ENCODE measurements at places on chromosomes 13 and 19.

- DNase-seq = no peak
These were observed 642.7 kb upstream of the ARGLU1 start for GRCh38 chr13:107210723-107211030.

- DNase-seq = no peak
These were observed 14.2 kb downstream of the CRTC1 start for GRCh38 chr19:18697680-18698079.

DNA sequence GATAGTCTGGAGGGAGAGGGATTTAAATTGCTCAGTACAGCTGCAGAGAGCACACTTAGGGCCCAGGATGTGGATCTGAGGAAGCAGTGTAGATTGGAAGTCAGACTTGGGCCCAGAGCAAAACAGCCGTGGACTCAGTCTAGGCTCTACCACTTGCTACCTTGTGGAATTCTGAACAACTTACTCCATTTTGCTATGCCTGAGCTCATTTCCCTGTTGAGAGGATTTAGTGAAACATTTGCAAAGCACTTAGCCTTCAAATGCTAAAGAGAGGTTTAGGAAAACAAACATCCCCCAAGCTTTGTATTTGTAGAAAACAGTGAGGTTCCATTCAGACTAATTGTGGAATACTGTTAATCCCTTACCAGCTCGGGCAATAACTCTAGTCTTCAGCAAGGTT, 453.4 kb upstream of the ZNF507 start:
- no peak for DNase-seq

DNA sequence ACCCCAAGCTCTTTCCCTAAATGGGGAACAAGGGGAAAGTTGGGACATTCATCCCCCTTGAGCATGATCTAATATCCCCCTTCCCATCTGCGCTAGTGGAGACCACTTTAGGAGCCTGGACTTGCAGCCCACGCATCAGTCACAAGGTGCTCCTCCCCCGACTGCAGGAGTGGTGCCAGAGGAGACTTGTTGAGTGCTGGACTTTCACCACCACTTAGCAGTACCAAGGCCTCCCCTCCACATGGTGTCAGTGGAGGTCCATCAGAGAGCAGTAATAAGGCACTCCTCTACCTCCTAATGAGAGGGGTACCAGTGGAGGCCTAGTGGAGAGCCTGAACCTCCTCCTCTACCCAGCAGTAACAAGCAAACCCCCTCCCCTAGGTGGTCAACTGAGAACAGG, 22.5 kb downstream of the CAB39L start:
- DNase-seq = no peak

GRCh38 chr19:16038196-16038695, 38.0 kb upstream of the TPM4 start:
- no peak for DNase-seq

GRCh38 chr13:46894568-46894967, 2.3 kb downstream of the HTR2A start:
- DNase-seq = no peak

DNA sequence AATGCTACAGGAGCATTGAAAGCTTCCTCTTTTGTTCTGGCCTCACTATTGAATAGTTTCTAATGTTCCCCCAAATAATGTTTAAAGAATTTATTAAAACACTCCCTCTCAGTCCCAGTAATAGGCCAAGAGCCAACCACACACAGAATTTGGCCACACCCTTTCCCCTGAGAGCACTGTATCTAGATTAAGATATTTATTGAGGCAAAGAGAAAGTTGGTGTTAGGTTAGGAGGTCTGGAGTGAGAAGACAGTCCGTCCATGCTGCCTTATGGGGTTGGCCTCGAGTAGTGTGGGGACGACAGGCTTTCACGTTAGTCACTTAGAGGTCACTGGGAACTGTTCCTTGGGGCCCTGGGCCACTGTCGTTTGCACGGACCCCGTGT, 122.9 kb upstream of the RNF113B start:
- DNase-seq = no peak

GRCh38 chr13:110557610-110558305, 3.8 kb downstream of the RAB20 start:
- no peak for DNase-seq

GRCh38 chr13:37752146-37752545, 117.4 kb downstream of the TRPC4 start:
- DNase-seq = no peak

GRCh38 chr19:52269338-52270261, at the start of gene ZNF766:
ZNF766 (plus strand) TSS chr19:52269587; CDS start chr19:52269614, 27 bp downstream.
- peak; percentile 52 for DNase-seq

DNA sequence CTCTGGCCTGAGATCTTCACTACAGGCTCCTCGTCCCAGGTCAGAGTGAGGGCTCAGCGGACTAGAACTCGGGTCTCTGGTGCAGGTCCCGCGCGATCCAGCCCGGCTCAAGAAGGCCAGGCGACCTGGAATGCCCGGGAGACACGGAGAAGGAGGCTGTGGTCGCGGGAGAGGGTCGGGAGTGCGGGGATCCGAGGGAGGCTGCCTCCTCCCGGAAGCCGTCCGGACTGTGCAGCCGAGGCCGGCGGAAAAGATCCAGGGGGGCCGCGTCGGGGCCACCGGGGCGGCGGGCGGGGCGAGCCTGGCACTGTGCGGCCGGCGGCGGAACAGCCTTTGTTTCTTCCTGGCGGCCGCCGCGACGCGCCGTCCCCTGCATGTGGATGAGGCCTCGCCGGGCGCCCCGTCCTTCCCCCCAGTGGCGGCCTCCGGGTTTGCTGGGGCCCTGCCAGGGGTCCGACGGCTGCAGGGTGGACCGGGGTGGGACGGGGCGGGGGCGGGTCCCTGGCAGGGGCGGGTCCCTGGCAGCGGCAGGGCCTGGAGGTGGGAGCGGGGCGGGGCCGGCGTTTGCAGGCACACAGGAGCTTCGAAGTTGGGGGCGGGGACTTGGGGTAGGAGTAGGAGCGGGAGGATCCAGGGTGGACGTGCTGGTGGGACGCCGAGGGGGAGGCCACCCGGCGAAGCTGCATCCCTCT, 1.0 kb upstream of the SLC7A10 start:
- no peak for DNase-seq

GRCh38 chr13:113584870-113585671, 518 bp downstream of the TFDP1 start:
- DNase-seq = no peak

GRCh38 chr13:25351404-25351803, 20.4 kb upstream of the ATP8A2 start:
- DNase-seq = no peak

DNA sequence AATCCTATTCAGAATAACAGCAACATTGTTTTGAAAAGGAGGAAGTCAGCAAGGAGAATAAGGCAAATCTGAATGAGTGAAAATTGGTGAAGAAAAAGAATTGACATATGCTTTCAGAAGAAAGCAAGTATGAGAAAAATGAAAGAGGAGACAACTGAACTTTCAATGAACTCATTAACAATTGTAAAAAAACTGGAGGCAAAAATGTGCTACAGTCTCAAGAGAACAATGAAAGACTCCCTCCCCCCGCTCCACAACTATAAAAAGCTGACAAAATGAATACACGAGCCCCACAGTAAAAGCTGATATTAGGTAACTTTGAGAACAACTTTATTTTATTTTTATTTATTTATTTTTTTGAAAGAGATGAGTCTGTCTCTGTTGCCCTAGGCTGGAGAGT, 373.1 kb downstream of the DIAPH3 start:
- no peak for DNase-seq

DNA sequence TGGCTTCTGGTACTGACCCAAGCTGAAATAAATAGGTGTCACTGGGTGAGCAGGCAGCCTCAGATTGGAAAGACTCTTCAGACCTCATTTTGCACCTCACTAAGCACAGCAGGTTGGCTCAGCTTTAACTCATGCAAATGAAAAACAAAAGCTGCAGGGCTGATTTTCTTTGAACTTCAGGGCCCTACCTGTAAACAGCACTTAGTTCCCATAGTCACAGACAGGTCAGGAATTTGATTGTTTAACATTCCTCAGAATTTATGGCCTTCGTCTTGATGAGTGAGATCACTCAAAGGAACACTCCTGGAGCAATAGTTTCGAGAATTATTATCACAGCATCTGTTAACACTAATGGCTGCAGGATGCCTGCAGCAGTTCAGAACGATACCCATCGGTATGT, 718.5 kb downstream of the EFNB2 start:
- DNase-seq = no peak

DNA sequence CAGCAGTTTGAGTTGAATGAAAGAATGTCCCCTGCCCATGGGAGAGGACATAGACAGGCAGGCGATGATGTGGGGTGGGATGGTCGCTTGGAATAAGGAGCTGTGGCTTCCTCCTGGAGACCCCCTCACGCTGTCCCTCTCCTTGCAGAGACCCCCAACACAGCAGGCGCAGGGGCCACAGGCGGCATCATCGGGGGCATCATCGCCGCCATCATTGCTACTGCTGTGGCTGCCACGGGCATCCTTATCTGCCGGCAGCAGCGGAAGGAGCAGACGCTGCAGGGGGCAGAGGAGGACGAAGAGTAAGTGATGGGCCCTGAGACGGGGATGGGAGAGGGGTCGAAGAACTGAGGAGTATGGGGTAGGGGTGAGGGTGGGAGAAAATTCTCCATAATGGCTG, 9.0 kb upstream of the TOMM40 start:
- DNase-seq = no peak

Data from AG04449 (cell line).